ENCODE measurements at places on chromosomes 2 and 18.

DNA sequence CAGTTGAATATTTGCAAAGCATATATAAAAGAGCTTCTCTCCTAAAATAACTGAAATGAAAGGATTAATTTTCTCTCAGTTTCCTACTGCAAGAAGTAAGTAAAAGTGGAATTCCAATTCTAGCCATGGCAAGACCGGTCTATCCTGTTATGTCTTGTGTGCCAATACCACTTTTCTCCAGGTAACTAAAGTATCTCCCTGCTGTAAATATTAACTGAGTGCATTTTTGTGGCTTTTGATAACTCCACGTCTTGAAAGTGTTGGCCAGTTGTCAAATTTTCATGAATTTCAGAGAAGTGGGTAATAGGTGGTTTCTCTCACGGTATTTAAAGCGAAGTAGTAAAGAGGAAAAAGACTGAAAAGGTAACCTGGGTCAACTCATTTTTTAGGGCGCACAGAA is 225.9 kb downstream of the NEDD4L start:
- no peak for DNase-seq

- no peak for DNase-seq
Measured at GRCh38 chr18:8050616-8051329, 483.7 kb downstream of the PTPRM start.

GRCh38 chr2:236824836-236825235 is 255.2 kb downstream of the ACKR3 start:
- DNase-seq: no peak

- no peak for DNase-seq
Measured at GRCh38 chr2:58447586-58447985, 206.5 kb upstream of the FANCL start.

DNA sequence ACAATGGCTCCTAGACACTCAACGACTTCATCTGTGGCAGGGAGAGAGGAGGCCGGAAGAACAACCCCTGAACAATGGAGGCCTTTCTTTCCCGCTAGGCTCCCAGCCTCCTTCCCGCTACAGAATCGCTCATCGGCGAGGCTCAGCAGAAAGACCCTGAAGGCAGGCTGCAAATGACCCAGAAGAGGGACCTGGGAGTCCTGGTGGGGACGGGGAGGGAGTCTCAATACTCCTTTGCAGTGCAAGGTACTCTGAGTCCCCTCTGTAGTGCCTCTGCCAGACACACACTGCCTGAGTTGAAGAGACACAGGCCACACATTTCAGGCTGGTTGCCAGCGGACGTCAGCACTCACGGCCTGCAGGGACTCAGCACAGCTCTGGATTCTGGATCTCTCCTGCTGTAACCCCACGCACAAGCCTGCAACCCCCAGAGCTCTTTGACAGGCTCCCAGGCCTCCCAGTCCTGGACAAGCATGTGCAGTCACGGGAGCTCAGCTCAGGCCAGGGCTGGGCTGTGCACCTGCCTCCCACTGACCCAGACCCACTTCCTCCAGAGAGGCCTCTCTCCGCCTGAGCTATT is 6.1 kb downstream of the GPR17 start:
- DNase-seq: no peak

DNA sequence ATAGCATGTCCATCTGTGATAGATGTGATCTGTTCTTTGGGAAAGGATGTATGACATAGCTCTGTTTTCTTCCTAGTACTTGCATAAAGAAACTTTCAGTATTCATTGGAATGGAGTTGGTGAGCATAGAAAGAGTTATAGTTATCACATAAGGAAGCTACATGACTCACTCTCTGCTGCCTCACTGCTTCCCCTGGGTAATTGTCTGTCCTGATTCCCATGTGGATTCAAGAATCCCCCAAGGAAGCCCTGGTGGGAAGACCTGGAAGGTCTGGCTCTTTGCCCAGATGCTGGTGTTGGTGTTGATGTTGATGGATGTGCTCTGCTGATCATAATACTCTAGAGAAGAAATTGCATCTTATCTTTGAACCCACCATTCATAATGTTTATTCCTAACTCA is 60.6 kb downstream of the PTPN4 start:
- DNase-seq: no peak

- no peak for DNase-seq
Measured at GRCh38 chr2:119160361-119160990, 1.9 kb upstream of the C1QL2 start.

- no peak for DNase-seq
Measured at GRCh38 chr18:22451796-22452195, 34.1 kb upstream of the CTAGE1 start.

DNA sequence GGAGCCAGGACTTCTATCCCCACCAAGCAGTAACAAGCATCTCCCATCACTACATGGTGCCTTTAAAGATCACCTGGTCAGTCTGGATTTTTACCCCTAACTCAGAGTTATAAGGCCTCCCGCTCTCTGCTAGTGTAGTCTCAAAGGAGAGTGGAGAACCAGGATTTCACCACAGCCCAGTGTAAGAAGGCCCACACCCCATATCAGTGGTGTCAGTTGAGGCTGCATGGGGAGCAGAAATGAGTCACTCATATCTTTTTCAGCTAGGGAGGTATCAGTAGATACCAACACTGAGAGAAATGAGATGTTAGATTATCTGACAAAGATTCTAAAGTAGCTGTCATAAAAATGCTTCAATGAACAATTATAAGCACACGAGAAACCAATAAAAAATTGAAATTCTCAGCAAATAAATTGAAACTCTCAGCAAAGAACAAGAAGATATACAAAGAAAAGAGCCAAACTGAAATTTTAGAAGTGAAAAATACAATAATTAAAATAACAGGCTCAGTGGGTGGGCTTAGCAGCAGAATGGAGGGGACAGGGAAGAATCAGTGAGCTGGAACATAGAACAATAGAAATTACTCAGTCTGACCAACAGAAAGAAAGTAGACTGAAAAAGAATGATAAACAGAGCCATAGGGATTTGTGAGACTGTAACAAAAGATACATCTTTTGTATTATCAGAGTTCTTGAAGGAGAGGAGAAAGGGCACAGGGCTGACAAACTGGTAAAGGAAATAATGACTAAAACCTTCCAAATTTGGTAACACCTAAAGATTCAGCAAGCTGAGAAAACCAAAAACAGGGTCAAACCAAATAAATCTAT is 257.7 kb downstream of the ANAPC1 start:
- DNase-seq: no peak

DNA sequence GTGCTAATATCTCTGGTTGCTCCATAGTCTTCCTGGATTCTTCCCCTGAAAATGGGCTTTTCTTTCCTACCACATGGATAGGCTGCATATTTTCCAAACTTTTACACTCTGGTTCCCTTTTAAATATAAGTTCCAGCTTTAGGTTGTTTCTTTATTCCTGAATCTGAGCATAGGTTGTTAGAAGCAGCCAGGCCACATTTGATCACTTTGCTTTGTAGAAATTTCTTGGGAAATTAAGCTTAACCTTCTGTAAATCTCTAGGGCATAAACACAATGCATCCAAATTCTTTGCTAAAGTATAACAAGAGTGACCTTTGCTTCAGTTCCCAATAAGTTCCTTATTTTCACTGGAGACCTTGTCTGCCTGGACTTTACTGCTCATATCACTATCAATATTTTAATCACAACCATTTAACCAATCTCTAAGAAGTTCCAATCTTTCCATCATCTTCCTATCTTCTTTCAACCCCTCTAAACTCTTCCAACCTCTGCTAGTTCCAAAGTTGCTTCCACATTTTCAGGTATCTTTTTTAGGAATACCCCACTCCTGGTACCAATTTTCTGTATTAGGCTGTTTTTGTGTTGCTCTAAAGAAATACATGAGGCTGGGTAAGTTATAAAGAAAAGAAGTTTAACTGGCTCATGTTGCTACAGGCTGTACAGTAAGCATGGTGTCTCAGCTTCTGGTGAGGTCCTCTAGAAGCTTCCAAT is 389.6 kb upstream of the HS6ST1 start:
- no peak for DNase-seq

DNA sequence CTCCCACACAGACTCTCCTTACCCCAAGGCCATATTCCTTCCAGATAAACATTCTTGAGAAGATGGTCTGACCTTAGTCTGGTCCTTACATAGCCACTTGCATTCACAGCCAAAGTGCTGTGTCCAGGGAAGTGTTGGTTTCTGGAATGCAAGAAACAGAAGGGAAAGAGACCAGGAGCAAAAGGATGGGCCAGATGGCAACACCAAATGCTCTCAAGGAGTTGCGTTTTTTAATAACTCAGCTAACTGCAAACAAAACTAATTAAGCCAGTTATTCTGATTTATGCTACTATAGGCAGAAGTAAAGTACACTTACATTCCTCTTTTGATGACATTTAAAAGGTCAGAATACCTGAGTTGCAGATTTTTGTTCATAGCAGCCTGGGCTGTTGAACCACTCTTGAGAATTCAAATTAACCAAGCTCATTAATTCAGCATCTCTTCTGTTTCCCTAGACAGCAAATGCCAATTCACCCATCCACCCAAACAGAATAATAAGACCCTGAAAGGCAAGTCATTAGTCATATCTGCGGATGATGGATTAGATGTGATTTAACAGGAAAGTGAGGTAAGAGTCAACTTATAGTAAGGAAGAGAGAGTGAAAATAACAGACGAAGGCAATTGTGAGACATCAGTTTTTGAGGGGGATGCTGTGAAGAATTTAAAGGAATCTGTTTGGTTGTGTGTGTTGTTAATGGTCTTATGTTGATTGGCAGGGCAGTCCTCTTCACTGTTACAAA is 18.8 kb downstream of the CCDC85A start:
- DNase-seq: no peak

GRCh38 chr2:47801118-47801517 is 18.2 kb downstream of the MSH6 start:
- no peak for DNase-seq

DNA sequence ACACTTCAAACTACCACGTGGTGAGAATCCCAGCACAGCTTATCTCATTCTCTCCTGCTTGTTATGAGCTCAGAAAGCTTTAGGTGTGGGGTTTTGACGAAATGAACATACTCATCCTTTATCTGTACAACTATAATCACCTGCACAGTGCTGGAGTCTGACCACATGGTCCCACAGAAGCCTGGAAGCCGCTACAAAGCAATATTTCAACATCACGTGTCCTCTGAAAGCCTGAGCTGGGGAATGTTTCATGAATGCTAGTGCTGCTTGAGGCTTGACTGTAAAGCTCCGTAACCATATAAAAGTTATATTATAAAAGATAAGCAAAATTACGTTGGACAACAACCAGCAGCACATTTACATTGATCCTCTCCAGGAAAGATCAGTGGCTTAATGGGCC is 43.9 kb downstream of the PIEZO2 start:
- no peak for DNase-seq

DNA sequence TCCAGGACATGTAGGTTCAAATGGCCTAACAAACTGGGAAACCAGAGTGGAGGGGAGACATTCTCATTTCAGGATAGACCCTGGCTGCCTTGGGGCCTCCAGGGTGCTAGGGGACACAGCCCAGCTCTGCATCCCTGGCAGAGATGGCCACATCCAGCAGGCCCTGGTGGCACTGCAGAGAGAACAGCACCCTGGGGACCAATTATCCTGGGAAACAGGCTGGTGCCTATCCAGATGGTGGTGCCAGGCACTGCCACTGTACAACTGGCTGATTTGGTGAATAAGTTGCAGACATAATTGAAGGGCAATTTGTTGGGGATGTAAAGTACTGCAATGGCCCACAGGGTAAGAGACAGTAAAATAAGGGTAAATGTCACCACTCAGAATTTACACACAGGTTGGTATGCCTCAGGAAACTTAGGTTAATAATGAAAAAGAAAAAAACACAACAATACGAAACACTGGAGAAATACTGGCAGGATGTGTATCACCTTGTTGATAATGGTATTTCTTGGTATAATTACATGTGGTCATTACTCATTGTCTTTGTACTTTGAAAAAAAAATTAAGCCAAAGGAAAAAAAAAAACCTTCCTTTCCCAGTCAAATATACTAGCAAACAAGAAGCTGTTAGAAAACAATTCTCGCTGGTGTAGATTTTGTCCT is 12.8 kb upstream of the SFTPB start:
- no peak for DNase-seq

- no peak for DNase-seq
Measured at GRCh38 chr2:187566266-187566665, 12.0 kb upstream of the TFPI start.

DNA sequence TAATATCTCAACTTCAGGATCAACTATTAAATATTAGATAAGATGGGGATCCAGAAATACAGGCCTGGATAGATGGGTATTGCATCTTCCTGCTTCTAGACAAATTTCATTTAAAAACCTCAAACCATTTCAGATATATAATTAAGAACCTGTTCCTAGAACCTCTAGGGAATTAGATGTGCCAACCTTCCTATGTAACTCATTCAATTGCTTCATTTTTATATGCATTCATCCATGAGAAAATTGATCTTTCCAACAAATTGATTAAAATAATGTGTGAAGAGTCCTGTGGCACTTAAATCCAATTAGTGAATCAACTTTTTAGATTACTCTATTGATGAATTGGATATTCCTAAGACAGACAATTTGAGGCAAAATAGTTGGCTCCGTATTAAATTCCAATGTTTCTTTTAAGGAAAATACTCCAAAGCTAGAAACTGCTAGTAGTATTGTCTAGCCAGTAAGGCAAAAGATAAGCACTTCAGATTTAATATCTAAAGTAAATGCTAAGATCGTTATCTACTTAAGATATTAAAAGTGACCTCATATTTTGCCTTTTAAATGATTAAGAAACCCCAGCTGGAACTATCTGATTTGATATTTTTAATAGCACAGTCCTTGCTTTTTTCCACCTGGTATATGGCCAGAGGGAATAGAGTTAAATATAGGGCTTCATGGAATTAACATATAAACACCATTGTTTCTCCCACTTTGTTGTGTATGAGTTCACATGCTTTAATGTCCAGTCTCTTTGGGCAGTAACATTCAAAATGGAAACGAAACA is 35.8 kb downstream of the DARS1 start:
- DNase-seq: no peak

GRCh38 chr2:727071-727470 is 49.9 kb upstream of the TMEM18 start:
- no peak for DNase-seq

- DNase-seq: no peak
Measured at GRCh38 chr2:163682695-163683094, 53.1 kb downstream of the FIGN start.

DNA sequence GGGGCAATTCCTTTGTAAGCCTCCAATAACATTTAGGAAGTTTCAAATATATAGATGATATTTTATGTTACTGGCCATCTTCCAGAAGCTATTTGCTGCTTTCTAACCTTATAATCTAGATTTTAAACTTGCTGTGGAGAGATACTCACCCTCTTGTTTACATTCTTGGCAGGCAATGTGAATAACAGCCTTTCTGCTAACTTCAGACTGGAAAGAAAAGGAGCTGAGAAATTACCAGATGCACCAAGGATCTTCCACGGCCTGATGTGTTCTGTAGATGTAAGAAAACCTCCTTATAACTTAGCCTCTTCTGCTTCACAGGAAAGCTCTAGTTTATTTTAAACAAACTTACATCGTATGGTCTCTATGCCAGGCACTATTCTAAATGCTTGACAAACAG is 16.7 kb downstream of the REG1B start:
- DNase-seq: no peak

DNA sequence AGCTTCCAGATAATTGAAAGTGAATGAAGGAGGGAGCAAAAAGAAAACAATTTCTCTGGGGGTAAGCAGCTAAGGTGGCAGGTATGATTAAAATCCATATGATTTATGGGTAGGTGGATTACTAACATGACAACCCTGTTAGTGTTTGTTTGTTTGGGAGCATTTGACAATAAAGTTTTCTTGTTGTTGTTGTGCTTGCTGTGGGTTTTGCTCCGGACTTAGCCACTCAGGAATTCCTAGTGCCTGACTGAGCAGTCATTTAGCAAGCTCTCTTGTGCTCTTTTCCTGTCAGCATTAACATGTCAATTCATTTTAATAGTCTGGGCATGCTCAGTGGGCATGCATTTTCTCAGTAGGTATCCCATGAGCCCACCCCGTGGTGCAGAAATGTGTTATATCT is 674.8 kb upstream of the ZEB2 start:
- no peak for DNase-seq
